Endothelial cell of umbilical vein (primary cell): ENCODE measurements at places on chromosomes 12 and 14. TPM values are rescaled to one million over a fixed set of nuclear protein-coding genes. Genes with fewer than 3 reads are reported as not detected.

AKAP3 gene
- total RNA-seq, result 0.62 TPM in 1 of 2 replicates, not detected in the other

DNA sequence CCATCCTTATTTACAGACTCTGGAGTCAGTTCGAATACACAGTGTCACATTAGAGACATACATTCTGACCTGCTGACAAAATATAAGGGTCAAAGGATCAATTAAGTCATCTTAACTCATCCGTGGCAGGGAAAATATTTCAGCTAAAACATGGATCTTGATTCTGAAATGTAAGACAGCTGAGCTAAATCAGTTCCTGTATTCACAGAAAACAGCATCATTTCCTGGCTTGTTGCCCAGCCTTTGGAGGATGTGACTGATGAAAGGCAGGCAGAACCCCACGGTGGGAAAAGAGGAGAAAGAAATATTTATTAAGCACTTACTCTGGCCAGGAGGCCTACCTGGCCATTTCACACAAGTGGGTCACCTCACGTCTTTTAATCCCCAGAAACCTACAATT is 101.9 kb downstream of the GAS2L3 start:
- peak; percentile 85 for DNase-seq

DNA sequence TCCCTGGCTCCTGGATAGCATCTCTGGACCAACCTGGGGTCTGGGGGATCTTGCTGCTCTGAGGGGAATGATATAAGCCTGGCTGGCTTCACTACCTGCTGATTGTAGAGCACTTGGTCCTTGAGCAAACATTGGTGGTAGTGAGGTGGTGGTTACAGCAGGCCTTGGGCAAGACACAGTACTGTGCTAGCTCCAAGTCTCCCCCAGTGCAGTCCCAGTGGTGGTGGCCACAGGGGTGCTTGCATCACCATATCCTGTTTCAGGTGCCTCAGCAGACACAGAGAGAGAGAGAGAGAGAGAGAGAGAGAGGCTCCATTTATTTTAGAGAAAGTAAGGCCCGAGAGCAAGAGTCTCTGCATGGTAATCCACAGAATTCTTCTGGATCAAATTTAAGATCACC is 186.3 kb downstream of the MYRFL start:
- DNase-seq, result no peak

DNA sequence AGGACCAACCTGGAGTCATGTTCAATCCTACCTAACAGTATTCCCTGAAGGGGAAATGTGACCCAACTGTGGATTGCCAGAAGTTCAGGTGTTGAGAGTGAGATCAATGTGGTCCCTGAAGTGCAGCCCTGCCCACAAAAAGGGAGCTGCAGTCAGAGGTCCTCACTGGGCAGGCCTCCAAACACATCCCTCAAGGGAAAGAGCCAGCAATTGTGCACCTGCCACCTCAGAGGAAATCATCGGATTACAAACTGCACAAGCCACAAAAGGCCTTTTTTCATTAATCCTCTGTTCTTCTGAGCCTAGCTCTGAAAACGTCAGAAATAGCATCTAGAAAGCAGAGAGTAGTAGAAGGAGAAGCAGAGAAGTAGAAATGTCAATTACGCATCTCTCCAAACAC is 10.8 kb upstream of the MDM1 start:
- DNase-seq, result no peak
